ENCODE measurements at places on chromosomes 3 and 15. TPM values are rescaled to one million over a fixed set of nuclear protein-coding genes. Genes with fewer than 3 reads are reported as not detected.

- no peak overlapping the region for H3K27ac ChIP-seq
- H3K4me1 ChIP-seq = no peaks in the 10 kb centered on the region
- H3K4me3 ChIP-seq = no peak overlapping the region
- H3K36me3 ChIP-seq = no peaks in the 10 kb centered on the region
- H3K27me3 ChIP-seq = no peaks in the 10 kb centered on the region
These were observed 45.1 kb downstream of the HMCES start for GRCh38 chr3:129323651-129324294.

DNA sequence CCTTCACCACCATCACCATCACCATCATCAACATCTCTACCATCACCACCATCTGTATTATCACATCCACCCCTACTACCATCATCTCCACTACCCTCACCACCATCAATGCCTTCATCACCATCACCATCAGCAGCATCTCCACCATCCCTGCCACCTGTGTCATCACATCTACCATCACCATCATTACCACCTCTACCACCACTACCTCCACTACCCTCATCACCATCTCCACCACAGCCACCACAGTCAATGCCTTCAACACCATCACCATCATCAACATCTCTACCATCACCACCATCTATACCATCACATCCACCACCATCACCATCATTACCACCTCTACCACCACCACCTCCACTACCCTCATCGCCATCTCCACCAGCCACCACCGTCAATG lies 196.7 kb downstream of the SHQ1 start:
- peaks cover 4% of the 10 kb centered on the region for H3K27me3 ChIP-seq
- no peaks in the 10 kb centered on the region for H3K4me1 ChIP-seq
- no peak overlapping the region for H3K4me3 ChIP-seq
- no peak for DNase-seq
- no peaks in the 10 kb centered on the region for H3K36me3 ChIP-seq

DNA sequence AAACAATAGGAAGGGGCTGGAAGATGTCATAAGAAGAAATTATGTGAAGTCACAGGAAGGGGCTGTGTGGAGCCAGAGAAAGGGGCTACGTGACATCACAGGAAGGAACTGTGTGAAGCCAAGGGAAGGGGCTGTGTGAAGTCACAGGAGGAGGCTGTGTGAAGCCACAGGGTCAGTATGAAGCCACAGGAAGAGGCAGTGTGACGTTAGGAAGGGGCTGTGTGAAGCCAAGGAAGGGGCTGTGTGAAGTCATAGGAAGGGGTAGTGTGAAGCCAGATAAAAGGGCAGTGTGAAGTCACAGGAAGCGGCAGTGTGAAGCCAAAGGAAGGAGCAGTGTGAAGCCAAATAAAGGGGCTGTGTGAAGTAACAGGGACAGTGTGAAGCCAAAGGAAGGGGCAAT lies 32.5 kb downstream of the GASK1A start:
- H3K4me1 ChIP-seq = no peaks in the 10 kb centered on the region
- H3K36me3 ChIP-seq = no peaks in the 10 kb centered on the region
- no peak overlapping the region for H3K4me3 ChIP-seq
- no peaks in the 10 kb centered on the region for H3K27me3 ChIP-seq
- no peak overlapping the region for H3K27ac ChIP-seq
- no peak for DNase-seq

- no peak overlapping the region for H3K27ac ChIP-seq
- no peak overlapping the region for H3K4me3 ChIP-seq
- H3K4me1 ChIP-seq = no peaks in the 10 kb centered on the region
- no peaks in the 10 kb centered on the region for H3K27me3 ChIP-seq
- H3K36me3 ChIP-seq = no peaks in the 10 kb centered on the region
- DNase-seq = no peak
These were observed 49.2 kb downstream of the LSM3 start for GRCh38 chr3:14227856-14228255.

- DNase-seq = no peak
- H3K4me3 ChIP-seq = no peak overlapping the region
- peak overlapping the region; percentile 32 for H3K27ac ChIP-seq
- no peaks in the 10 kb centered on the region for H3K4me1 ChIP-seq
- no peaks in the 10 kb centered on the region for H3K27me3 ChIP-seq
These were observed 71.6 kb upstream of the RPL35A start for GRCh38 chr3:197878427-197878826.

Gene P3H2
- 80.6 TPM for total RNA-seq

DNA sequence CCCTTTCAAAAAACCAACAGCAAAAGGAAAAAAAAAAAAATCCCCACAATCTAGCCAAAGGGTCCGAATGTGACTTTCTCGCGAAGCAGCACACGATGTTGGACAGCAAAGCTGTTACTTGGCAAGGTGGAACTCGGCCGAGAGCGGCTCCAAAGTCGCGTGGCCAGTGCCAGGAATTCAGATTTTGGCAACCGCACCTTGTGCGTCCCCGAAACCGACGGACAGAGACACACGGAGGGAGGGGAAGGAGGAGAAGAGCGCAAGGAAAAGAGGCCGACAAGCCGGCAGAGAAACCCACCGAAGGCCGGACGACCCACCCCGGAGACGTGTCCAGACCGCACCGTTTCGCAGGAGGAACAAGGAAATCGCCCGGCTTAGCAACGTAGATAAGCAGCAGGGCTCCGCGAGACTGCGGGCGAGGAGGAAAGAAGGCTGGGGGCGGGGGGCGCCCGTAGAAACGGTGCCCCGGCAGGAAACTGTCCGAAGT lies 517.3 kb downstream of the MECOM start:
- no peak overlapping the region for H3K27ac ChIP-seq
- no peaks in the 10 kb centered on the region for H3K4me1 ChIP-seq
- H3K27me3 ChIP-seq = peaks cover 73% of the 10 kb centered on the region

Data from adrenal gland (tissue), 19 donors.